Activated naive CD4-positive, alpha-beta T cell (primary cell): ENCODE measurements at places on chromosomes 6 and 20.

GRCh38 chr6:142322504-142323198 lies 20.8 kb downstream of the ADGRG6 start:
- DNase-seq: no peak

- DNase-seq: no peak
Observed at GRCh38 chr6:38077488-38078030, 258.0 kb downstream of the ZFAND3 start.

DNA sequence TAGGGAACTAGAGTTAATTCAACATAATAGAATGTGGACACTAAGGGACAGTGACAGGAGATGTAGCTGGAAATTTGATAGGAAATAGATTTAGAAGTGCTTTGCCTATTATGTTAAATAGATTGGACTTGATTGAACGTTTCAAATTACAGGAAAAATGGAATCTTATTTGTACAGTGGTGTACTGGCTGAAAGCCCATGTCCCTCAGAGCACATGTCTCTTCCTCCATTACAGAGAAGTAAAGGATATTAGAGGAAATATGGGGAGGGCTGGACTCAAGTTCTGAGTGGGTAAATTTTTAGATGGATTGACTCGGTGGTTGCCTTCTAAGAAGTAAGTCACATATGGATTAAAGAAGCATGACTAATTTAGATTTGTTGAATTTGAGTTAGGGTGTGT lies 11.4 kb downstream of the PKIB start:
- DNase-seq: no peak

DNA sequence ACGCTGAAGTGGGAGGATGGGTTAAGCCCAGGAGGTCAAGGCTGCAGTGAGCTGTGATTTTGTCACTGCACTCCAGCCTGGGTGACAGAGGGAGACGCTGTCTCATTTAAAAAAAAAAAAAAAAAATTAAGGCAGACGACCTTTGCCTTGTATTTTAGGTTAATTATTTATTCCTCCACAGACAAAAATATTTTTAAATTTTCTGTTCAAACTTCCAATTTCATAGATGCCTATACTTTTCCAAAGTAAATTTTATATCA lies 6.3 kb upstream of the SMIM28 start:
- no peak for DNase-seq

DNA sequence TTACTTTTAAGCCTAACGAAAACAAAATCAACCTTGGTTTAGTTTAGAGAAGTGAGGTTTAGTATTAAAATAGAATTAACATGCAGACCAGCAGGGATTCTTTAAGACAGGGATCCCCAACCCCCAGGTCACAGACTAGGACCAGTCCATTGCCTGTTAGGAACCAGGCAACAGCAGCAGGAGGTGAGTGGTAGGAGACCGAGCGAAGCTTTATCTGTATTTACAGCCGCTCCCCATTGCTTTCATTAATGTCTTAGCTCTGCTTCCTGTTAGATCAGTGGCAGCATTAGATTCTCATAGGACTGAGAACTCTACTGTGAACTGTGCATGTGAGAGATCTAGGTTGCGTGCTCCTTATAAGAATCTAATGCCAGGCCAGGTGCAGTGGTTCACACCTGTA lies 225.9 kb downstream of the NKAIN2 start:
- DNase-seq: no peak

- no peak for DNase-seq
Observed at GRCh38 chr20:48203252-48203651, 418.0 kb upstream of the SULF2 start.

GRCh38 chr6:118770835-118771234 lies 119.4 kb upstream of the CEP85L start:
- no peak for DNase-seq

- no peak for DNase-seq
Observed at GRCh38 chr6:109770047-109770446, 79.0 kb downstream of the FIG4 start.

GRCh38 chr6:133159255-133159795 lies 81.8 kb upstream of the EYA4 start:
- no peak for DNase-seq

GRCh38 chr6:26309731-26310142 lies 55.3 kb upstream of the BTN3A2 start:
- DNase-seq: no peak
